ENCODE measurements at places on chromosomes 12 and 14. TPM values are rescaled to one million over a fixed set of nuclear protein-coding genes. Genes with fewer than 3 reads are reported as not detected.

Gene OR4E2
- total RNA-seq = not detected

Gene NAV3
- 0.51 TPM for total RNA-seq

Gene TAS2R9
- total RNA-seq = 0.11 TPM

Gene SIX6
- total RNA-seq = not detected

Gene B3GNT4
- 0.04 TPM for total RNA-seq

Gene C3AR1
- total RNA-seq = not detected

Gene CLEC2A
- not detected for total RNA-seq

DNA sequence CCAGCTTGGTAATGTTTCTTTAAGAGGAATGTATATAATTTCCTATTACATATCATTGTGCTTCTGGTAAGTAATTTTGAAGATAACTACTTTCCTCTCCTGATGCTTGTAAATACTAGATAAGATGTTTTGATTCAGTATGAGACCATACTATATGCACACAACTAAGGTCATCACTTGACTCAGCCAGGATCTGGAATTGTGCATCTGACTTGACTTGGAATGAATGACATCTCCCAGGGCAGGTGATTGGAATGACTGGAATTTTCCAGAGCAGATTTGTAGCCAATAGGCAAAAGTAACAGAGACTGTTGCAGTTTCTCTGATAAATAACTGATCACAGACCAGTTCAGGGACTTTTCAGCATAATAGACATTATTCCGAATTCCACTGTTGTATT, 11.1 kb downstream of the BEST3 start:
- peak; percentile 6 for DNase-seq

DNA sequence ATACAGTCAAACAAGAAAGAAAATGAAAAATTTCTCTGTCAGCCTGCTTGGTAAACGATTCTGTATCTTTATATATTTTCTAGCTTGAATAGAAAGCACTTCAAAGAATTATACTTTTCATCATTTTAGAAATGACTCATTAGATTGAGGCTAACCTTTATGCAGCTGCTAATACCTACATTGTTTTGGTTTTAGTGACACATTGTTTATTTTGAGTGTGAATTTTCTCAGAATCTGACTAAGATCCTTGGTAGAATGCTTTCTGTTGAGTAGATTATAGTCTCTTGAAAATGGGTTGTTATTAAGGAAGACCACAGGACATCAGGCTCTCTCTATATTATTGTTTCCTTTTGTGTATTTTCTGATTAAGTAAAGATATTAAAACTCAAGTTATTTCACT, at the start of gene PMCH:
PMCH (minus strand) TSS at position 45 of the 400 bp plus-strand sequence. CDS start 63 bp downstream, outside the sequence.
- DNase-seq = no peak

GRCh38 chr12:18467620-18468245, 206.4 kb downstream of the PIK3C2G start:
- no peak for DNase-seq

DNA sequence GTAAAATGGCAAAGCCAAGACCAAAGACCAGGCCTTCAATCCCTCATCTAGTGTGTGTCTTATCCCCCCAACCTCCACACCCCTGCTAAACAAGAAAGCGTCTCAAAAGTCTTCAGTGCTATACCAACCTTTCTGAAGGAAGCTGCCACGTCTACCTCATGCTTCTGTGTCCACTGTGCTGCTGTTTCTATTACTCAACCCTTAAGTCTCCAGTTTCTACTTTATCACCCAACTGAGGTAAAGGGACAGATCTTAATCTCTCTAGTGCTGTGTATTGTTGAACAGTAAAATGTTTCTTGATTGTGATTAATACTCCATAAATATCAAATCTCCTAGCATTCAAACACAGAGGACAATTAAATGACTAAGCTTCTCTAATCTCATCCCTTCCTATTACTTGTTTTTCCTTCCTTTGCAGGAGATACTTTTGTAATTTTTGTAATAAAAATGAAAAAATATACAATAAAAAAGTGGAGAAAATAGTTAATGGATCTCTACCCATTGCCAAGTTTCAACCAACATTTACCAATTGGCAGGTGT, 23.3 kb downstream of the BTBD7 start:
- no peak for DNase-seq

- DNase-seq = peak; percentile 81
Measured at GRCh38 chr12:44000309-44000952, 164.6 kb downstream of the TMEM117 start.

- no peak for DNase-seq
Measured at GRCh38 chr12:6790496-6791150, 1.3 kb downstream of the CD4 start.

DNA sequence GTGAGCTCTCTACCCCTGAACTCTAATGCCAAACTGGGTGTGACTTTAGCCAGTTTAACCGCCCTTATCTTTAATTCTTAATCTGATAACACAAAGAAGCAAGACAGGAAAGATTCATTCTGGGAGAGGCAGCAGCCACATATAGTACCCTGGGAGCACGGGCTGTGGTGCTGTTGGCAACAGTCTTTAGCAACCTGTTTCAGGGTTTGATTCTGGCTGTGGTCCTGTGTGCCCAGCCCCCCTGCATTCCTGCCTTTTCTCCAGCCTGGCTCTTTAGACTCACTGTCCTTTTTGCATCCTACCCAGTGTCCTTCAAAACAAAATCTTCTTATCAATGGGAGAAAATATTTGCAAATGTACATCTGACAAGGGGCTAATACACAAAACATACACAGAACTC, 275.2 kb downstream of the GXYLT1 start:
- DNase-seq = no peak

DNA sequence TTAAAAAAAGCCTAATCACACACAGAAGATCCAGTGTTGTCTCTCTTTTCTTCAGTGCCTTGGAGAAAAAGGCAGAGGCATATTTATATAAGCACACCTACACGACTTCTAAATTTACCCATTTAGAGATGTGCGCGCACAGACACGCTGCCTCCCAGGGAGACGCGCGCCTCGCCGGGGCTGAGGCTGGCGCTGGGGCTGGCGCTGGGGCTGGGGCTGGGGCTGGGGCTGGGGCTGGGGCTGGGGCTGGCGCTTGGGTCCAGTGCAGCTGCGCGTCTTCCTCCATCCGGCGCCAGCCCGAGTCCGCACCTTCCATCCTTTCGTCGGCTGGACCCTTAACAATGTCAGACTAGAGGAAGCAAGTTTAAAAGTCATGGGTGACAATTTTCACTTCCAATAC, 118.4 kb upstream of the ARID2 start:
- DNase-seq = no peak

DNA sequence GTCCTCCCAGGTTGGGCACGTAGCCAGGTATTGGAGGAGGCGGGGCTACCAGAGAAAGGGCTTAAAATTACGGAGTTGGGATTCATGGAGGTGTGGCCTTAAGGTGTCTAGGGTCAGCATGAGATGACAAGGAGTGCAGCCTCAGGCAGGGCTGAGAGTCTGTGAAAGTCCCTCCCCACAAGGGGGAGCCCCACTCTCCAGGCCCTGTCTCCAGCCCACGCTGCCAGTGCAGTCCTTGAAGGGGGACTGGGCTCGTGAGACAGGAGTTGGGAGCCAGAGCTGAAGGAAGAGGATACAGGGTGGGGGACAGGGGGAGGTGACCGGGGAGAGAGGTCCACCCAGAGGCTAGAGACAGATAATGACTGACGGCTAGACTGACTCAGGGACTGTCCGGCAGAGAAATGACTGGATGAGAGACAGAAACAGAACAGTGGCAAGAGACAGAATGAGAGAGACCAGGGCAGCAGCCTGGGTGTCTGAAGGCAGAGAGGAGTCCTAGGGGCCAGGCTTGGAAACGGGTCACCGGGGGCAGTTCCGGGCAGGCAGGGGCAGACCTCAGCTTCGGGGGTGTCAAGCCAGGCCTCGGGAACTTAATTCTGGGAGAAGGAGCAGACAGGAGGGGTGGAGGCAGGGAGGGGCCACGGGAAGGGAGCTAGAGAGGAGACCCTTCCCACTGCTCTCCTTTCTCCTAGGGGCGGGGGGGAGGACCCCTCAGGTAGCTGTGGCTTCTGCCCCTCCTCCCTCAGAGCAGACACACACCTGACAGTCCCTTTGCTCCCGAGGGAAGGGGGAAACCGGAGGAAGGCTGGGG, 970 bp downstream of the CDH24 start:
- DNase-seq = peak; percentile 81

Data from HepG2 (cell line).